CD4-positive, alpha-beta T cell treated with Interleukin-15 for 4 hours (primary cell): ENCODE measurements at places on chromosomes 3 and 15.

GRCh38 chr3:50401978-50402595 is 42.8 kb upstream of the TMEM115 start:
- no peak for DNase-seq

DNA sequence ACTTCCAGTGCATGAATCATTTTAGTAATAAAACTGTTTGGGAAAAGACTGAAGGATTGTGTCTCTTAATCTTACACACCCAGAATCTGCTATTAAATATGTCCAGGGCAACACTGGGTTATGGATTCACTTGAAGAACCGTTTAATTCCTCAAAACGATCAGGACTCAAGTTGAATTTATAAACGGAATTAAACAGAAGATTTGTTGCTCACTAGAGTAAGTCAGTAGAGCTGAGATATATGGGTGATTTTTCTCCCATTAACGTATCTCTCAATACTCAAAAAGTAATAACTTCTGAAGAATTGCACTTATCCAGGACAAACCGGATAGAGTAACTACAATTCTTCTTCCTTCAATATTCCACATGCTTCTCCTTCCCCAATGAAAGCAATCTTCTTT is 41.1 kb upstream of the LIPC start:
- no peak for DNase-seq

- no peak for DNase-seq
Observed at GRCh38 chr15:90151989-90152645, 49.0 kb upstream of the SEMA4B start.

- no peak for DNase-seq
Observed at GRCh38 chr15:57220205-57220604, 156.1 kb upstream of the CGNL1 start.

- no peak for DNase-seq
Observed at GRCh38 chr3:107416886-107417285, 39.6 kb downstream of the CCDC54 start.

- no peak for DNase-seq
Observed at GRCh38 chr3:139916271-139916670, 18.7 kb upstream of the CLSTN2 start.
